HFFc6 (cell line): ENCODE measurements at places on chromosomes 4 and X. TPM values are rescaled to one million over a fixed set of nuclear protein-coding genes. Genes with fewer than 3 reads are reported as not detected.

RPGR gene
- total RNA-seq: 3.8 and 5.8 TPM in 2 replicates

CFI gene
- not detected in 3 replicates for total RNA-seq

SPANXB1 gene
- 6.4 TPM in 1 of 3 replicates, not detected in the others for total RNA-seq

OTUD4 gene
- 26.6 to 27.8 TPM (median 27.2 TPM) in 3 replicates for total RNA-seq

PCDH11X gene
- total RNA-seq: not detected in 2 replicates

VCX3B gene
- not detected in 3 replicates for total RNA-seq

NFXL1 gene
- 8.0 to 8.5 TPM (median 8.3 TPM) in 3 replicates for total RNA-seq

TRAPPC11 gene
- 25.3 to 30.2 TPM (median 28.4 TPM) in 3 replicates for total RNA-seq

NXF2 gene
- not detected in 3 replicates for total RNA-seq

SMC1A gene
- total RNA-seq: 40.6 and 62.0 TPM in 2 replicates

- peaks cover 54% of the 10 kb centered on the region for H3K4me1 ChIP-seq
- peak overlapping the region; percentile 64 for H3K27ac ChIP-seq
- peak; percentile 86 for DNase-seq
- peaks cover 3% of the 10 kb centered on the region; the same call in 1 of the 2 replicates for H3K36me3 ChIP-seq
These were observed 54.3 kb upstream of the TET2 start for GRCh38 chr4:105092356-105092755.

- H3K27ac ChIP-seq: no peak overlapping the region
- no peak overlapping the region for H3K4me3 ChIP-seq
- peaks cover 4% of the 10 kb centered on the region; the same call in 1 of the 2 replicates for H3K4me1 ChIP-seq
- peak; percentile 46 for DNase-seq
These were observed 10.1 kb upstream of the FGG start for GRCh38 chr4:154622598-154622997.

- H3K4me1 ChIP-seq: no peaks in the 10 kb centered on the region
- H3K4me3 ChIP-seq: no peak overlapping the region
- peaks cover 14% of the 10 kb centered on the region for H3K36me3 ChIP-seq
- peaks cover 3% of the 10 kb centered on the region; the same call in 1 of the 2 replicates for H3K27me3 ChIP-seq
These were observed 8.8 kb downstream of the WDR13 start for GRCh38 chrX:48606091-48606490.

DNA sequence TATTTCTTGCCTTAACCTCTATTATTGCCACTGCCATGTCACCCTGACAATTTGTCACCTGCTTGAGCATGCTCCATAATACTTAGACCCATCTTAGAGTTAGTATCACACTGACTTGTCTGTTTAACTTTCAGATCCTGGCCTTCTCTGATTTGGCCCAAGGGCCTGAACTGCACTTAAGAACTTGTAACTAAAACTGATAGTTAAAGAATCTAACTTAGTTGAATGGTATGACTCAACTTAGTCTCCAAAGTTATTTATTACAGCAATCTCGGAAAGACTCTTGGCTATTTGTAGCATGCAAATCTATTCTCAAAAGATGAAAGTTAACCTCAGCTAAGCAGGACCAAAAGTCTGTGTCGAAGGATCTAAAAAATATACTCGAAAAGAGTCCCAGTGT, 72.3 kb downstream of the IGSF1 start:
- H3K36me3 ChIP-seq: no peaks in the 10 kb centered on the region
- H3K4me3 ChIP-seq: no peak overlapping the region
- no peaks in the 10 kb centered on the region for H3K4me1 ChIP-seq
- no peak overlapping the region for H3K27ac ChIP-seq

- DNase-seq: no peak
- no peaks in the 10 kb centered on the region for H3K4me1 ChIP-seq
- no peaks in the 10 kb centered on the region; the same call in 1 of the 2 replicates for H3K27me3 ChIP-seq
- no peaks in the 10 kb centered on the region for H3K36me3 ChIP-seq
- H3K27ac ChIP-seq: no peak overlapping the region
These were observed 519.2 kb downstream of the PCDH10 start for GRCh38 chr4:133668061-133668851.

DNA sequence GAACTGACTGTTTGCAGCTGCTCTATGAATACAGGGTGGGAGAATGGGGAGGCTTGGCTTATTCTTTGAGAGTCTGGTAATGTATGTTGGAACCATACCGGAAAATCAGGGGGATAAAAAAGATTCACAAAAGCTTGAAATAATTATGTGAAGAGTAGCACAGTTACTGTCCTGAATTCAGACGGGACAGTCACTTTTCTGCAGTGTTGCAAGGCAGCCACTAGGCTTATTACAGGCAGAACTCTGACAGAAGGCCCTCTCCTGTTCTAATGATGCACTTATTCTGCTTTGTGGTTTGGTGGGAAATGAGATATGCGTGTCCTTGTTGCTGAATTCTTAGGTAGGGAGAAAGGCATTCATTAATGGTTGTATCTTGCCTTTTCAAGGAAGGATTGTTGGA, 37.2 kb downstream of the GUCY1B1 start:
- H3K27ac ChIP-seq: no peak overlapping the region
- no peaks in the 10 kb centered on the region for H3K36me3 ChIP-seq
- no peaks in the 10 kb centered on the region for H3K4me1 ChIP-seq
- H3K4me3 ChIP-seq: no peak overlapping the region

GRCh38 chr4:140054861-140055260, 99.1 kb downstream of the MAML3 start:
- H3K27me3 ChIP-seq: peaks cover 2% of the 10 kb centered on the region; the same call in 1 of the 2 replicates
- no peak overlapping the region for H3K27ac ChIP-seq
- no peak overlapping the region for H3K4me3 ChIP-seq

GRCh38 chr4:147960971-147961370, 229.1 kb downstream of the ARHGAP10 start:
- H3K4me3 ChIP-seq: no peak overlapping the region
- peaks cover 39% of the 10 kb centered on the region for H3K36me3 ChIP-seq
- H3K27me3 ChIP-seq: no peaks in the 10 kb centered on the region; the same call in none of the 2 replicates
- no peak overlapping the region for H3K27ac ChIP-seq
- 0 out of 2 replicates have a peak, but pooled peaks cover 4% of the 10 kb centered on the region for H3K4me1 ChIP-seq
- no peak for DNase-seq

- no peak for DNase-seq
- H3K27ac ChIP-seq: no peak overlapping the region
- H3K36me3 ChIP-seq: no peaks in the 10 kb centered on the region
These were observed 35.3 kb upstream of the VSIG4 start for GRCh38 chrX:66074920-66075879.

- no peaks in the 10 kb centered on the region for H3K36me3 ChIP-seq
- no peak overlapping the region for H3K27ac ChIP-seq
- H3K4me1 ChIP-seq: no peaks in the 10 kb centered on the region; the same call in 1 of the 2 replicates
- no peak overlapping the region for H3K4me3 ChIP-seq
These were observed 168.4 kb upstream of the NRK start for GRCh38 chrX:105653891-105654290.

- H3K4me1 ChIP-seq: no peaks in the 10 kb centered on the region
- H3K36me3 ChIP-seq: peaks cover 1% of the 10 kb centered on the region; the same call in 1 of the 2 replicates
- no peak overlapping the region for H3K27ac ChIP-seq
- no peak for DNase-seq
- no peaks in the 10 kb centered on the region for H3K27me3 ChIP-seq
These were observed 389.4 kb downstream of the PABPC4L start for GRCh38 chr4:133812236-133812635.

GRCh38 chr4:69831646-69832325, 28.2 kb downstream of the SULT1E1 start:
- no peaks in the 10 kb centered on the region; the same call in 1 of the 2 replicates for H3K27me3 ChIP-seq
- H3K27ac ChIP-seq: no peak overlapping the region
- H3K4me3 ChIP-seq: no peak overlapping the region
- no peak for DNase-seq
- H3K4me1 ChIP-seq: no peaks in the 10 kb centered on the region

- no peak for DNase-seq
- no peaks in the 10 kb centered on the region; the same call in 1 of the 2 replicates for H3K36me3 ChIP-seq
- H3K4me1 ChIP-seq: peaks cover 8% of the 10 kb centered on the region; the same call in 1 of the 2 replicates
- H3K27me3 ChIP-seq: no peaks in the 10 kb centered on the region; the same call in 1 of the 2 replicates
These were observed 52.1 kb upstream of the PCDH10 start for GRCh38 chr4:133096972-133097371.

DNA sequence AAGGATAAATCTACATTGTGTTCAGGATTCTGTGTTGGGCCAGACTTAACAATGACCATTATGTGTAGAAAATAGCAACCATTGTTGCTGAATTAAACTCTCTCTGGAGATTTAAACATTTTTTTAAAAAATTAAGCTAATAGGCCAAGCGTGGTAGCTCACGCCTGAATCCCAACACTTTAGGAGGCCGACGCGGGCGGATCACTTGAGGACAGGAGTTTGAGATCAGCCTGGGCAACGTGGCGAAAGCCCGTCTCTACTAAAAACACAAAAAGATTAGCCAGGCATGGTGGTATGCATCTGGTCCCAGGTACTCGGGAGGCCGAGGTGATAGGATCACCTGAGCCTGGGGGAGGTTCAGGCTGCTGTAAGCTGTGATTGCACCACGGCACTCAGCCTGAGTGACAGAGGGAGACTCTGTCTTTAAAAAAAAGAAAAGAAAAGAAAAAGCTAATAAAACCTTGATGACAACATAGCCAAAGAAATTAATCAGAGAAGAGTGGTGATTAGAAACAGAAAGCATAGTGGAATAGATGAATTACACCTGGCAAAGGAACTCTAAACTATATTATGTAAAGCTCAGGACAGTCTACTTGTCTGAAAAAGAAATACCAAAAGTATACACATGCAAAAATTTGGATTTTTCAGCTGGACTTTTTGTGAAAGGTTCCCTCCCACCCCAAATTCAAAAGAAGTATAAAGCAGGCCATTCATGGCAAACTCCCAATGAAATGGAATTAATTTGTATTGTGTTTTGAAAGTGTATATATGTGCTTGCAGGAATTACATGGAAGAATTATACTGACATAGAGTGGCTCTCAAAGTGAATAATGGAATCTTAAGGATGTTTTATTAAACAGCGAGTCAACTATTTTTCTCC, 21.9 kb downstream of the PLS3 start:
- no peak for DNase-seq
- H3K36me3 ChIP-seq: peaks cover 13% of the 10 kb centered on the region
- H3K4me1 ChIP-seq: peaks cover 59% of the 10 kb centered on the region

DNA sequence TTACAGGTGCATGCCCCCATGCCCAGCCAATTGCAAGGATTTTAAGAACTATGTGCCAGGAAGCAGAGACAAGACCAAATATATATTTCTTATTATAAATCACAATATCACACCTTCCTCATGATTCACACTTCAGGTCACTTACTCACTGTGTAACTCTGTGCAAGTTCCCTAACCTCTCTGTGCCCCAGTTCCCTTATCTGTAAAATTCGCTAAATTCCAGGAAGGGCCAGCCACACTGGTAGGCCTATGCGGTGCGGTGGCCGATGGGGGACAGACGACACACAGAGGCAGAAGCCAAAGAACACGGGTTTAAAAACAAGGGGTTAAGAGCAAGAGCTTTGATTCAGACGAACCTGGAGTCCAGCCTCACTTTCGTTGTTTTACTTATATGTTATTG, 2.8 kb downstream of the TRIM2 start:
- no peak overlapping the region for H3K4me3 ChIP-seq
- H3K27me3 ChIP-seq: no peaks in the 10 kb centered on the region; the same call in 1 of the 2 replicates
- DNase-seq: no peak
- no peaks in the 10 kb centered on the region for H3K36me3 ChIP-seq
- H3K4me1 ChIP-seq: peaks cover 9% of the 10 kb centered on the region
- no peak overlapping the region for H3K27ac ChIP-seq

DNA sequence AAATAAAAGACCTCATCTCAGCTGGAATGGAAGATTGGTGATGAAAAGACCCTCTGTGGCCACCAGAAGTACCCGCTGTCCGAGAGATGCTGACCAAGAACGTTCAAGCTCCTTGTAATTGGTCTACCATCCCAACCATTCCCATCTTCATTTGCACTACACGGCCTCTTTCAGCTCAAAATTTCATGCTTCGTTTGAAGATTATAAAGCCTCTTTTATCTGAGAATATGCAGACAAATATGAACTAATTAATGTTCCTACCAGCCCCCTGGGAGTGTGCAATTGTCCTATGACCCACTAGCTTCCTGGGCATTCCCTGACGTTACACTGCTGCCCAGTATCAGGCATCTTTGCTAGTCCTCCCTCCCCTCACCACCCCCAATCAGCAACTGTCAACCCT, 583.7 kb downstream of the MID1IP1 start:
- no peaks in the 10 kb centered on the region for H3K4me1 ChIP-seq
- H3K27me3 ChIP-seq: peaks cover 6% of the 10 kb centered on the region; the same call in 1 of the 2 replicates
- no peaks in the 10 kb centered on the region for H3K36me3 ChIP-seq
- H3K4me3 ChIP-seq: no peak overlapping the region

DNA sequence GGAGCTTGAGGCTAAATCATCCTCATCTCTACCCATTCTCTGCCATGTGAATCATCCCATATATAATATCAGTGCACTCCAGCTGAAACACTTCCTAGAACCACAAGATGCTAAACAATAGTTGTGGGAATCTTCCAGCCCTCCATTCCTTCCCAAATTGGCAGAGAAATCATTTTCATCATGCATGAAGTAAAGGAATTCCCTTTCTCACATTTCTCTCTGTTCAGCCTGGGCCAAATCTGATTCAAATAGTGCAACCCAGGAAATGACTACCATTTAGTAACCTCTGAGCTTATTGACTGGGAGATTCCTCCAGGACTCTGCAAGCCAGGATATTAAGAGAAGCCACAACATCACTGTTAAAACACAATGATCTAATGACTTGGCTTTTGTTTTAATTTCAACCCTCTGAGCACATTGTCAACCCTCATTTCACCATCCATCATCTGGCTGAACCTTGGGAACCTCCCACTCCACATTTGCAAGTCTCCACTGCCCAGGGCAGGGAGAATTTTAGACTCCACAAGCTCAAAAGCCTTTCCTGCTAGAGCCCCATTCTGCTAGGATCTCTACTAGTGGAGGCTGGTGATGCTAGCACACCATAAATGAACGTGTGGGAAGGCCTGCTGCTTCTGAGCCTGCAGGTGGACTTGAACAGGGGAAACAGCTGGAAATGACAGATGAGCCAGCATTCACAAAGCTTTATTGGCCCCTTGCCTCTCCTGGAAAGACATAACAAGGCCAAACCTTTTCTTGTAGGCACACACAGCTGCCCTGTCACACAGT, 133.9 kb downstream of the TET2 start:
- peaks cover 26% of the 10 kb centered on the region for H3K4me1 ChIP-seq
- H3K4me3 ChIP-seq: no peak overlapping the region
- H3K36me3 ChIP-seq: peaks cover 13% of the 10 kb centered on the region
- DNase-seq: peak; percentile 84
- peak overlapping the region; percentile 50 for H3K27ac ChIP-seq
- no peaks in the 10 kb centered on the region for H3K27me3 ChIP-seq

GRCh38 chr4:100609810-100610209, 92.0 kb upstream of the EMCN start:
- H3K4me1 ChIP-seq: no peaks in the 10 kb centered on the region
- H3K27ac ChIP-seq: no peak overlapping the region
- no peak for DNase-seq
- no peaks in the 10 kb centered on the region for H3K27me3 ChIP-seq

DNA sequence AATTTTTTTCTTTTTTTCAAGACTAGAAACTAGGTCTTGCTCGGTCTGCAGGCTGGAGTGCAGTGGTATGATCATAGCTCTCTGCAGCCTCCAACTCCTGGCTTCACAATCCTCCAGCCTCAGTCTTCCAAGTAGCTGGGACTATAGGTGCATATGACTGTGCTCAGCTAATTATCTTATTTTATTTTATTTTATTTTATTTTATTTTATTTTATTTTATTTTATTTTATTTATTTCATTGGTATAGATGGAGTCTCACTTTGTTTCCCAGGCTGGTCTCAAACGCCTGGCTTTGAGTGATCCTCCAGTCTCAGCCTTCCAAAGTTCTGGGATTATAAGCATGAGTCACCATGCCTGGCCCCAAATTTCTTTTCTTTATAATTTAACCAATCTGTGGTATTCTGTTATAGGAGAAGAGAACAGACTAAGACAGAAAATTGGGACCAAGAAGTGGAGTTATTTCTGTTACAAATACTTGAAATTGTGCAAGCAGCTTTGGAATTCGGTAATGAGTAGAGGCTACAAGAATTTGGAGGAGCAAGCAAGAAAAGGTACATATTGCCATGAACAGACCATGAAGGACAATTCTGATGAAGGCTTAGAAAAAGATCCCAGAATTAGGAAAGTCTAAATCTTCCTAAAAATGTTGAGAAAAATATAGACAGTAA, 4.0 kb upstream of the PRDM5 start:
- no peak for DNase-seq
- H3K27me3 ChIP-seq: peaks cover 5% of the 10 kb centered on the region
- no peak overlapping the region for H3K27ac ChIP-seq
- peaks cover 37% of the 10 kb centered on the region for H3K4me1 ChIP-seq
